ENCODE measurements at places on chromosomes 1 and 21.
A peak's percentile ranks its signal among the peaks of the same experiment; 100 is the strongest.

GRCh38 chr1:34779526-34779925 is 1.5 kb upstream of the GJB3 start:
- DNase-seq, result no peak

DNA sequence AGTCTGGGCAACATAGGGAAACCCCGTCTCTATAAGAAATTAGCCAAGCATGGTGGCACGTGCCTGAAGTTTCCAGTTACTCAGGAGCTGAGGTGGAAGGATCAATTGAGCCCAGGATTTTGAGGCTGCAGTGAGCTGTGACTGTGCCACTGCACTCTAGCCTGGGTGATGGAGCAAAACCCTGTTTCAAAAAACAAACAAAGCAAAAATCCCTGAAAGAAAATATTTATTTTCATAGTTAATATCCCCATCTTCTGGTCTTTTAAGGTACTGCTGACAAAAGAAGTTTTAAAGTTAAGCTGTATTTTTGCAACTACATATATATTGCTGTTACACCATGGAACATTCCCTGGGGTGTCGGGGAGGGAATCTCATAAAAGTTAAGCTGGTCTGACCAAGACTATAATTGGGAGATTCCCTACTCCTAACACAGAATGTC is 26.0 kb downstream of the VAMP4 start:
- DNase-seq, result no peak

DNA sequence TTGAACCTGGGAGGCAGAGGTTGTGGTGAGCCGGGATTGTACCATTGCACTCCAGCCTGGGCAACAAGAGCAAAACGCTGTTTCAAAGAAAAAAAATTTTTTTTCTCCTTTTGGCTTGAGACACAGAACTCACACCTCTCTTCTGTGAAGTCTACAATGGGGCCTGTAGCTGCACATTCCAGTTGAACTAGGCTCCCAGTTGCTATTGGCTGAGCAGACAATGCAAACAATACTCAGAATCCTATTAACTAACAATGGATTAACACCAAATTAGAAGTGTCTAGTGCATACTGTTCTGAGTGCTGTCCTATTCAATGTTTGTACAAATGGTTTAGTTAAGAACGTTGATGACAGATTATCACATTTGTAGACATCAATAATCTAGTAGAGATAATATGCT is 17.6 kb upstream of the MCL1 start:
- DNase-seq, result no peak

DNA sequence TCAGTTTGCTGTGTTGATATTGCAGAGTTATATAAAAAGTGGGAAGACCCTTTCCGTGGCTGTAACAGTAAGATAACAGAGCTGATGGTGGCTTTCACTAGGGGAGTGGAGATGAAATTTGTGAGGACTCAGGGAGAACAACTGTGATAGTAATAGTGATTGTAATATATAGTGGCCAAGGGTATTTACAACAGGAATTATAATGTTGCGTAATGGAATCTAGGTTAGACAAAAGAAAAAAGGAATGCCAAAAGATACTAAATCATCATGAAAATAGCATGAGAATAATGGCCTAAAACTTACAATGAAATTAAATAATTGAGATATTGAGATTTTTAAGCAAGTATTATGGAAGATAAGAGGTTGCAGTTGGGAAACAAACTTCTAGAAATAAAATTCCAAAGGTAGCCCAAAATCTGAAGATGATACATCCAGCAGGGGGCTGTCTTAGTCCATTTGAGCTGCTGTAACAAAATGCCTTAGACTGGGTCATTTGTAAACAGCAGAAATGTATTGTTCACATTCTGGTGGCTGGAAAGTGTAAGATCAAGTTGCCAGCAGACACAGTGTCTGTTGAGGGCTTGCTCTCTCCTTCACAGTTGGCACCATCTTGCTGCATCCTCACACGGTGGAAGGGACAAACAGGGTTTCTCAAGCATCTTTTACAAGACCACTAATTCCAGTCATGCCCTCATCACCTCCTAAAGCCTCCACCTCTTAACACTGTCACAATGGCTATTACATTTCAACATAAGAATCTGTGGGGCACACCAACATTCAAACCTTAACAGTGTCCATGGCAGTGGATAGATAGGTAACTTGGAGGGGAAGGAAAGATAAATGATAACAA is 711.2 kb downstream of the MRPL39 start:
- no peak for DNase-seq

DNA sequence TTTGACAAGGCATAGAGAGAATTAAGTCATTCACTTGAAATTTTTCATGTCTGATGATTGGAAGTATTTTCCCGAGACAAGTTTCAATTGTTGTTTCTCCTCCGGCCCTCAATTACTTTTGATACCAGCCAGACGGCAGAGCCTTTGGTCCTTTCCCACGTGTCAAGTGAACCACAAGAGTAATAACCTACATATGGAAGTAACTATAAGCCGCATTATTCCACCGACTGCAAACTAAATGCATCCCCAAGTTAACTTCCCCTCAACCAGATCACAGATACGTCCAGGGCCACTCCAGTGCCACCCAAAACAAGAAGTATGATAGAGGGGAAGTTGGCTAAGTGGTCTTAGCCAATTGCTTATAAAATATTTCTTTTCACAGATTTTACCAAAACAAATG is 20.2 kb downstream of the COLGALT2 start:
- no peak for DNase-seq

DNA sequence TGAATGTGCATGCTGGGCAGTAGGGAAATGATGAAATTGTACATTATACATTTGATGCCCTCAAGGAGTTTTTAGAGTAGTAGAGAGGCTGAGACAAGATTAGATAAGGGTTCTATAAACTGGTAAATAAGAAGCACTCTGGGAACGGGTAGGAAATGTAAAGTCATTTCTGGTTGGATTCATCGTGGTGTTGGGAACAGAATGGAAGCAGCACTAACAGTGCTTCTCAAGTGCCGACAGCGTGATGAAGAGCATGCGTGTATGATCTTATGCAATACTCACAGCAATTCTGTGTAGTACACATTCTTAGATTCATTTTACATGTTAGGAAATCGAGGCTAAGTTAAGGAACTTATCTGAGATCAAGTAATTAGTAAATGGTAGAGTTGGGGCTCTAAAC is 45.9 kb downstream of the GPR88 start:
- no peak for DNase-seq

- peak; percentile 29 for DNase-seq
Measured at GRCh38 chr1:150548632-150549495, at the start of gene ADAMTSL4. TSS of gene ADAMTSL4 (plus strand) at chr1:150549408. CDS start at chr1:150552289, 2,881 bp downstream.

GRCh38 chr1:177571076-177571475 is 398.8 kb downstream of the SEC16B start:
- DNase-seq, result no peak

- DNase-seq, result no peak
Measured at GRCh38 chr1:220275430-220275829, 3.2 kb upstream of the RAB3GAP2 start.

DNA sequence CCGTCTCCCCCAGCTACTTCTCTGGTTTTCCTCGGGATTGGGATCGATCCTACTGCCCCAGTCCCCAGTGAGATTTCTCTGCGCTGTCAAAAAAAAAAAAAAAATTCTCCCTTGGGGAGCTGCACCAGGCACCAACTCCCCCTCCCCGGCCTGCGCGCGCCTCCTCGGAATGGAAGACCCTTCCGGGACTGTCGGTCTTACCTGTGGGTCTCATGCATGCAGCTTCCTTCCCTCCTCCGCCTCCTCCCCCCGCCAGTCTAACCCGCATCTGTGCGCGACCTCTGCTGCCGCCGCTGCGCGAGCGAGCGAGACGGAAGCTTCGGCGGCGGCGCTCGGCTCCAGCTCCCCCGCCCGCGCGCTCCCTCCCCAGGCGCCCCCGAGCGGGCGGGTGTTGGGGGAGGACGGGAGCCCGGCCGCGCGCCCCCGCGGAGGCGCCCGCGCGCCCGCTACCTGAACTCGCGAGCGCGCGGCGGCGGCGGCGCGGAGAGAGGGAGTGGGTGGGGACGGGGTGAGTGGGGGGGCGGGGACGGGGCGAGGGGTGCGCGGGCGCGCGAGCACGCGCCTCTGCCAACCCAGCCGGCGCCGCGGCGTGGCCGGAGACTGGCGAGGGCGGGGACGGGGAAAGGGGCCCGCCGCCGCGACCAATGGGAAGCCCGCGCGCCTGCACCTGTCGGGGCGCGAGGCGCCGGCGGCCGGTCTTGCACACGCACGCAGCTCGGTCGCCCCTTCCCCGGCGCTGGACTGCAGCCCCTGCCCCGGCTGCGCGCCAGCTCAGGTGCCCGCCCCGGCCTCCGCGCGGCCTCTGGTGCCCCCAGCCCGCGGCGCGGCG is at the start of gene SUSD4:
Gene SUSD4, minus strand, starts transcription at position 321 of the 829 bp plus-strand sequence. CDS start 751 bp downstream, outside the sequence.
- DNase-seq, result peak; percentile 72

GRCh38 chr1:236090741-236091147 is 25.9 kb upstream of the NID1 start:
- DNase-seq, result no peak

- no peak for DNase-seq
Measured at GRCh38 chr1:212286556-212287131, 1.4 kb downstream of the PPP2R5A start.

DNA sequence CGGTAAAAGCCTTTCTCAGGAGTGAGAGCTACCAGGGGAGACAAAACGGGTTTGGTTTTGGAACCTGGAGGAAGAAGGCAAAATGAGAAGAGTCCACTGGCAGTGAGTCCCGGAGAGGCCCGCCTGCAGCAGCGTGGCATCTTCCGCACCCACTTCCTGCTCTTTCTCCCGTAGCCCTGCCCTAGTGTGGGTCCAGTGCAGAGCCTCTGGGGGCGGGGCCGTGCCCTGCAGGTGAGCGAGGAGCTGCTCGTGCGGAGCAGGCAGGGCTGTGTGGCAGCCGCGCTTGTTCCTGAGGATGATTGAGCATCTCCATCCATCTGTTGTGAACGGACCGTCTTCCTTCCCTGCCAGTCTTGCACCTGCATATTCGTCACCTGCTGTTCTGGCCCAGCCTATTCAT is 66.5 kb downstream of the PEX14 start:
- no peak for DNase-seq

DNA sequence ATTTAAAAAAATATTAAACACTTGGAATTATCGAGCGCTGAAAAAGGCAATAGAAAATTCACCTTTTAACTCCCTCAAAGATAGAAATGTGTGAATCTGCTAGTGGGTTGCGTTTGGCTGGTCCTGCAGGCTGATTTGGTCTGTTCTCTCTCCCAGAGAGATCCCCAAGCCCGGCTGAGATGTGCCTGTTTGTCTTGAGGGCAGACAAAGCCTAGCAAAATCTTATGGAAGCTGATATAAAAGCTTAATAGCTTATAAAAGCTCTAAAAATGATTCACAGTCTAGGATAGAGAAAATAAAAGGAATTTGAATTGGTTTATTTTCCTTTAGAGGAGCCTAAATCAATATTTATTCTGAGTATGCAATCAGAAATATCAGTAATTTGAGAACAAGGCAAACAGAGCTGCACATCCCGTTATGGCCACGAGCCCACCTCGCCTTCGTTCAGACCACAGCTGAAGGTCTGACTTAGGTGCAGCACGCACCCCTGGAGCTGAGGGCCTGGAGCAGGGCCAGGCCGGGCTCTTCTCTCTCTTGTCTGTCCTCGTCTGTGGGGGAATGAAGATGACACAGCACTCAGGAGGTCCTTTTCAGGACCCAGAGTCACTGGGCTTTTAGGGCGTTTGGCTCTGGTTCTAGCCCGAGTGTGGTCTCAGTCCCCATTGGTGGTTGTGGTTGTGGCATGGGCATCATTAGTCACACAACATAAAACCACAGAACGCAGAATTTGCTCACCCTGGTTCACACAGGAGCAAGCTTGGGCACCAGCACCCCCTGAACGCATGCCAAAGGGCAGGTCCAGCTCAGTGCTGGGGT is 18.6 kb downstream of the PDE9A start:
- no peak for DNase-seq

GRCh38 chr1:68010543-68010942 is 39.9 kb downstream of the DIRAS3 start:
- DNase-seq, result no peak

- DNase-seq, result no peak
Measured at GRCh38 chr21:44933918-44934260, 5.9 kb upstream of the SLX9 start.

- DNase-seq, result peak; percentile 69
Measured at GRCh38 chr1:114341299-114341698, 169.7 kb downstream of the TRIM33 start.

DNA sequence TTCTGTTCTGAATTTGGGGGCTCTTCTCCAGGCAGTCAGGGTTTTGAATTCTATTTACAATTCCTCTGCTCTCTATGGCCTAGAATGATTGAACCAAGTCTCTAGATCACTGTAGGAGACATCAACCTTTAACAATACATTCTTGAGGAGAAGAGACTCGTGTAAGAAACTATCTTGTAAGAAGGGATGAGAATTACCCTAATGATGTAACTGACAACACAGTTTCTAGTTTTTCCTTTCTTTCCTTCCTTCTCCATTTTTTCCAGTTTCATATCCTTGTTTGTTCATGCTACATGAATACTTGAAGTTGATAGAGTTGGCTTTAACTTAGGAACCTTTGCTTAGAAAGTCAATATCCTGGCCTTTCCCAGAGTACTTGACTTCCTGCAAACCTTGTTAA is 1.3 kb upstream of the ATP1A1 start:
- DNase-seq, result no peak

- no peak for DNase-seq
Measured at GRCh38 chr1:179175011-179175841, 54.3 kb downstream of the ABL2 start.

DNA sequence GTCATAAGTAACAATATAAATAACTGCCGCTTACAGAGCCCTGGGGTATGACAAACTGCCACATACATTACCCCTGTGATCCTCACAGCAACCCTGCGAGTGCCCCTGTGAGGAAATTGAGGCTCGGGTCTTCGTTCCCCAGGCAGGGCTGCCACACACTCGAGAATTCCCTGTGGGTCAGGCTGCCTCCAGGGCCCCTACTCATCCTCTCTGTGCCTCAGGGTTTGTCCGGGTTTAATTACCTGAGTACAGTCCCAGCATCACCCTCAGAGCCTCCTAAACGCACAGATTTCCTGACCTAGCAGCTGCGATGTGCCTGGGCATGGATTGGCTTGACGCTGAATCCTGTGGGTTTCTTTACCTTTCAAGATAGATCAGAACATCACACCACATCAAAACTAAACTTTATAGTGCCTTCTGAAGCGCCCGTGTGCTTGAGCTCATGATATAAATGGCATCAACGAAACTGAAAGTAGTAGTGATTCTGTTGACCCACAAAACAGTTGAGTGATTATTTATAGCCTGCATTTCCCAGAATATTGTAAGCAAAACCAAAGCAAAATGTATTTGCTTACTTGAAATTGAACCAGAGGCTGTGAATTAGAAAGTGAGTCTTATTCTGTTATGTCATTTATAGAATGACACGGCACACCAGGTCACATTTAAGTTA is 14.0 kb downstream of the SLC37A1 start:
- DNase-seq, result peak; percentile 83

DNA sequence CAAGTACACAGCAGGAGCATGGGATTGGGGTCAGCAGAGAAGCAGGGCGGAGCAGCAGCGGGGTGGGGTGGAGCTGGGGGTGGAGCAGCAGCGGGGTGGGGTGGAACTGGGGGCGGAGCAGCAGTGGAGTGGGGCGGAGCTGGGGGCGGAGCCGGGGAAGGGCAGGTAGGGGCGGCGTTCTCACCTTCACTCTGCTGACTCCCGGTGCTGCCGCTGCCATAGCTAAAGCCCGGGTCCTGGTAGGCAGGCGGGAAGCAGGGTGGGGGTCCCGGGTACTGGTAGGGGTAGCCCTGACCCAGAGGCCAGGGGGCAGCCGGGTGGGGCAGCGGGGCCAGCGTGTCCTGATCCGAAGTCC is 6.7 kb downstream of the TAS1R3 start:
- peak; percentile 38 for DNase-seq
